NCI-H187 (cell line): ENCODE measurements at places on chromosomes 11 and 22.

DNA sequence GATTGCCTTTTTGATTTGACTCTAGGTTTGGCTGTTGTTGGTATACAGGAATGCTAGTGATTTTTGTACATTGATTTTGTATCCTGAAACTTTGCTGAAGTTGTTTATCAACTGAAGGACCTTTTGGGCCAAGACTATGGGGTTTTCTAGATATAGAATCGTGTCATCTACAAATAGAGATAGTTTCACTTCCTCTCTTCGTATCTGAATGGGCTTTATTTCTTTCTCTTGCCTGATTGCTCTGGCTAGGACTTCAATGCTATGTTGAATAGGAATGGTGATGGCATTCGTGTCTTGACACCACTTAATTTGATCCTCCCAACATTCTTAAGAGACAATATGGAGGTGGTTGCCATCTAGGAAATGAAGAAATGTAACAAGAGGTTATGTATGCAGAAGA, 388.1 kb upstream of the API5 start:
- DNase-seq, result no peak

GRCh38 chr11:1083621-1084551, 9.2 kb downstream of the MUC2 start:
- DNase-seq, result no peak

DNA sequence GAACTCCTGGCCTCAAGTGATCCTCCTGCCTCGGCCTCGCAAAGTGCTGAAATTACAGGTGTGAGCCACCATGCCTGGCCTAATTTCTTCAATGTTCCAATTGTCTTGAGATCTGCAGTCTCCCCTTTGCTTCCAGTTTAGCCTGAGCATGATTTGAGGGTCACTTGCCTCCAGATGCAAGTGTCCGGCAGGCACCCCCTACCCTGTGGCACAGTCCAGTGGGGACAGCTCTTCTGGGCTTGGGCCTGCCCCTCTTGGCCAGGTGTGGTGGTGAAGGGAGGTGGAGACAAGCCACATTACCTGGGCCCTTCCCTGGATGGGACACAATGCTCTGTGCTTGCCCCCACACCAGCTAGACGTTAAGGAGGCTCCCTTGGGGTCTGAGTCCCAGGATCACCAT, 21.3 kb upstream of the CACNG2 start:
- no peak for DNase-seq

DNA sequence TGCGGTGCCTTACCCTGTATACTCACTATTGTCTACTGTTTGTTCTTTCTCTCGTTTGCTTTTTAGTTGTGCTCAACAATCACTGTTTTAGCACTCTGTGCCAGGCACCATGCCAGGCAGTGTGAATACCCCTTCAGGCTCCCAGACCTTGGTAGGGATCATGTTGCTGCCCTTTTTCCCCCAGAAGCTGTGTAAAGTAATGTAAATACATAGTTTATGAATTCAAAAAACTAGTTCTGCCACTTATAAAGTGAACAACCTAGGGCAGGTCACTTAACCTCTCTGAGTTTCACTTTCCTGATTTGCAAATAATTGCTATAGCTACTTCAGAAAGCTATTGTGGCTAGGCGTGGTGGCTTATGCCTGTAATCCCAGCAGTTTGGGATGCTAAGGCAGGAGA, 81.0 kb upstream of the CTSC start:
- no peak for DNase-seq
